Activated CD8-positive, alpha-beta memory T cell treated with anti-CD3 and anti-CD28 coated beads for 4 hours (primary cell): ENCODE measurements at places on chromosomes 3 and 15.

GRCh38 chr15:84034578-84035398 is 200.8 kb upstream of the GOLGA6L4 start:
- DNase-seq: no peak

GRCh38 chr3:178244733-178245709 is 291.2 kb upstream of the KCNMB2 start:
- no peak for DNase-seq

GRCh38 chr15:67174864-67175573 is 79.4 kb downstream of the AAGAB start:
- no peak for DNase-seq

GRCh38 chr15:44598892-44599291 is 61.9 kb downstream of the EIF3J start:
- no peak for DNase-seq

- DNase-seq: no peak
Observed at GRCh38 chr15:66945286-66945685, 120.1 kb upstream of the SMAD3 start.

GRCh38 chr3:194879991-194880939 is 194.6 kb downstream of the FAM43A start:
- no peak for DNase-seq

DNA sequence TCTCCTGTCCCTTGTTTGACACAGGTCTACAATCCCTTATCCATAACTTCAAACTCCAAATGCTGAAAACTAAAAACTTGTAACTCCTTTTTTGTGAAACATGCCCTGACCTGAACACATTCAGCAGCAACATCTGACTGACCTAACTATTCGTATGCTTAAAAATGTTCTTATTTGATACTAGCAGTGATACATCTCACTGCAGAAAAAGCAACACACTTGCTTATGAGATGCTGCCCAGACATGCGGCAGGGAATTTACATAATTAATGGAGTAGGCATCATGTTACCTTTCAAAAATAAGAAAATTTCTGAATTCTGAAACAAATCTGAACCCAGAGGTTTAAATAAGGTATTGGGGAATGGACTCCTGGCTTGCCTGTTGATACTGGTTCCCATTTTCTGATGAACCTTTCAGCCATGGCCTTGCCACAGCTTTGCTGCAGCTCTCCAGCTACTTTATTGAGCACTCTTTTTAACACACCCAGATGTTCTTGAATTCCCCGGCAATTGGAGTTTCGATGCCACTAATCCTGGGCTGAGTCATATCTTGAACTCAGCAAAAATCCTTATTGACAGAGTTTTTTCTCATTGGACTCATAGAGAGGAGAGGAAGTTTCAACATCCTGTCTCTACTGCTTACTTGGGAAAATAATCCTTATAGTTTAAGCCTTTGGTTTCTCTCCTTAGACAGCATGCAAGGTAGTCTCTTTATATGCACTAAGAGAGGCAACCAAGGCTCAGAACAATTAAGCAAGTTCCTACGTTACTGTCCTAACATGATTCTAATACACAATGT is 296.6 kb upstream of the LMCD1 start:
- DNase-seq: no peak

- DNase-seq: no peak
Observed at GRCh38 chr15:88399021-88399685, 68.0 kb downstream of the MRPL46 start.

DNA sequence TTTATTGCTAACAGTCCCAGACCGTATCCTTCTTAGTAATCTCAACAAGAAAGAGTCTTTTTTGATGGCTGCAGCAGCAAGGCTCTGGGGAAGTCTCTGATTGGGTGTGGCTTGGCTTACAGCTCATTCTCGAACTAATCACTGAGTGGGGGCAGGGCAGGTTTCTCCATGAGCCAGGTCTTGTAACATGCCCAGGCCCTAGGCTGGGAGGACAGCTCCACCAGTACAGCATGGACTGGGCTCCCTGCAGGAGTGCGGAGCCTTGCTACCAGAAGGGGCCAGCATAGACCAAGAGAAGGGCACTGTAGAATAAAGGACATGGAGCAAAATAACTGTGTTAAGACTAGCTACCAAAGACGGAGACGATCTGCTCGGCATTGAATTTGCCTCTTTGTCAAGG is 7.2 kb downstream of the CD276 start:
- no peak for DNase-seq

- no peak for DNase-seq
Observed at GRCh38 chr3:136804141-136804540, 14.8 kb upstream of the SLC35G2 start.

- DNase-seq: no peak
Observed at GRCh38 chr3:79369306-79369705, 398.5 kb downstream of the ROBO1 start.

GRCh38 chr3:170731281-170731680 is 138.7 kb downstream of the RPL22L1 start:
- DNase-seq: no peak

DNA sequence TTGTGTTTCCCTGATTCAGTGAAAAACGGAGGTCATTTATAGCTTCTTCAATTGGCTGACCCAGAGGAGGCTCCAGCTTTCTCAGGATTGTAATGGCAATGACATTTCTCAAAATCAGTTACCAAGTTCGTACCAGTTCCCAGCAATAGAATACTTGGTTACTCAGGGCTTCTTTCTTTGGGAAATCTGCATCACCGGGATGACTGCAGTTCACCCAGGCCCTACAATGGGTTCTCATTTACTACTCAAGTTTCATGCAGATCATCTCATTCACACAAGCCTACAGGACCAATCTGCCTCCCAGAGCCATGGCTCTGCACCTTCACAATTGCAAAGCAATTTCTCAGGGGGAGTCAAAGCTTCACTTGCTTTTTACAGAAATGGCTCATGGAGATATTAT is 109.6 kb downstream of the FHIT start:
- DNase-seq: no peak

DNA sequence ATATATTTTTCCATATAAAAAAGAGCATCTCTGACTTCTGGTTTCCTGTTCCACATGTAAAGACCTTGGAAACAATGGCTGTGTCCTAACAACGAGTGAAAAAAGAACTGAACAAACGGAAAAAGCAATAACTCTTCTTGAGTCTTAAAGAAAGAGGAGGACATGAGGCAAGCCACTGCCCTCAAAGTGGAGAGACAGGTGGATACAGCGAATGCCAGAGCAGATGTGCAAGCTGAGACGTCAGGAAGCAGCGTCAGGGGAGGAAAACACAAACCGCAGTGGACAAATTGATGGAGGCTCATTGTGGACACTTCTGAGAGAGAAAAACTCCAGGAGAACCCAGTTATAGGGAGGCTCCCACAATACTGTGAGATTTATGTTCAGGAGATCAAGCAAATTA is 208.0 kb upstream of the MME start:
- DNase-seq: no peak

GRCh38 chr15:79310612-79310984 is 314 bp upstream of the TMED3 start:
- DNase-seq: no peak

DNA sequence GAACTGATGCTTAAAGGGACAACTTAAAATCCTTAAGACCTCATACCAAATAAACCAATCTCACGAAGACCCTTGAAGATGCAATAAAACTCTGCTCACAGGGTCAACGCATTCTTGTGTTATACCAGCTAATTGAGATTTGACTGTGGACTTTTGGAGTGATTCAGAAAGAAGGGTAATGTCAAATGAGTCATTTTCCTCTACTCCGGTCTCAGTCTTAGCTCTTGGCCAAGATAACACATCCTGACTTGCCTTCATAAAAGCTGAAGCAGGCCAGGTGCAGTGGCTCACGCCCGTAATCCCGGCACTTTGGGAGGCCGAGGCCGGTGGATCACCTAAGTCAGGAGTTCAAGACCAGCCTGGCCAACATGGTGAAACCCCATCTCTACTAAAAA is 3.8 kb downstream of the PKM start:
- no peak for DNase-seq

DNA sequence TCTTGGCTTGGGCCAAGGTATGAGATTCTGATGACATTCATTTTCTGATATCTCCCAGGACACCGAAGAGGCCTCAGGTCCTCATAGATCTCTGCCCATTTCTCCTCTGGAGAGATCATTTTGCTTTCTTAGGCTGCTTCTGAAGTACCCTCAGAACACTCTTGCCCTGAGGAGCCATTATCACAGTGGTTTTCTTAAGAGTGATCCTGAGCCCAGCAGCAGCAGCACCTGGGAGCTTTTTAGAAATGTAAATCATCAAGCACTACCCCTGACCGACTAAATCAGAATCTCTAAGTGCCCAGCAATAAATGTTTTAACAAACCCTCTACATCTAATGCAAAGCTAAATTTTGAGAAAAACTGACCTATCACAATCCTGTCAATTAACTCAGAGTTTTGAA is 40.6 kb upstream of the SLC9A9 start:
- DNase-seq: no peak

DNA sequence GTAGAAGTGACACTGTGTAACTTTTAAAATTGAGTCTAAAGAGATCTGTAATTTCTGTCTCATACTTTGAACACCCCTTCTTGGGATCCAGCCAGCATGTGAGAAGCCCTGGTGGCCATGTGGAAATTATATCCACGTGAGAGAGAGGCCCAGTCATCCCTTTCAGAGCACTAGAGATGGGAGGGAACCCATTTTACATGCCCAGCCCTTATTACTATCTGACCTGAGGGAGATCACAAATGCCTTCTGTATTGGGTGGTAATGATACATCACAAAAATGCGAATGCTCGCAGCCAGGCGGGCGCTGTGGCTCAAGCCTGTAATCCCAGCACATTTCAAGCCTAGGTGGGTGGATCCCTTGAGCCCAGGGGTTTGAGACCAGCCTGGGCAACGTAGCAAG is 27.3 kb upstream of the TRAK1 start:
- DNase-seq: no peak

GRCh38 chr15:76312540-76313174 is 1.4 kb upstream of the ETFA start:
- no peak for DNase-seq

GRCh38 chr3:173770796-173771573 is 373.4 kb downstream of the NLGN1 start:
- no peak for DNase-seq

GRCh38 chr15:82554849-82555248 is 14.6 kb upstream of the RPS17 start:
- no peak for DNase-seq

DNA sequence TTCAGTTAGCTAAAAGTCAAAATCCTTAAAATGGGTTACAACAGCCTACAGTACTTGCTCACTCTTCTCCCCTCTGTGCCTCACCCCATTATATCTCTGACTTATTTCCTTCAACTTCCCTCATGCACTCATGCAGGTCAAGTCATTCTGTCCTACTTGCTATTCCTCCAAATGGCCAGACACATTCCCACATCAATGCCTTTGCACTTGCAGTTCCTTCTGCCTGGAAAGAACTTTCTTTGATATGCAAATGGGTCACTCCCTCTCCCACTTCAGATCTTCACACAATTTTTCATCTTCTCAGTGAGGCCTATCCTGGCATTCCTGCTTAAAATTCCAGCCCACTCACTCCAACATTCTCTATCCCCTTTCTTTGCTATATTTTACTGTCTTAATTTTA is 547.2 kb upstream of the TGFBR2 start:
- DNase-seq: no peak

DNA sequence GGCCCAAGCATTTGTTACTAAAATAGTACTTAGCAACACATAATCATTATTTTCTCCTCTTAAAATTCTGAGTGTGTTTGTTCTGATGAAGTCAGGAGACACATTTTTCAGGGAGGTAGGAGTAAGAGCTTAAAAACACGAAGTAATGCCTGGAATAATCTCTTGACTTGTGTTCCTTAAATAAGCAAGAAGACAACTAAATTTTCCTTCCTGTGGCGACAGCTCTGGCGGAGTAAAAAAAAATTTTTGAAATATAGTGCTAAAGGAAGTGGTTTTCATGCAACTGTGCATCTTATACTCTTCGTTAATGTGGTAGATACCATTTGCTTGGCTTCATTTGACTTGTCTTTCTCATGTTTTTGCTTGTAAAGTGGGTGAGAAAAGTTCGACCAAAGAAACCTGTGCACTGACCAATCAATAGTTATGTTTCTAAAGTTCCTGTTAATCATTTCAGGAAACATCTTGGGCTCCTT is 11.1 kb upstream of the MBNL1 start:
- DNase-seq: no peak

DNA sequence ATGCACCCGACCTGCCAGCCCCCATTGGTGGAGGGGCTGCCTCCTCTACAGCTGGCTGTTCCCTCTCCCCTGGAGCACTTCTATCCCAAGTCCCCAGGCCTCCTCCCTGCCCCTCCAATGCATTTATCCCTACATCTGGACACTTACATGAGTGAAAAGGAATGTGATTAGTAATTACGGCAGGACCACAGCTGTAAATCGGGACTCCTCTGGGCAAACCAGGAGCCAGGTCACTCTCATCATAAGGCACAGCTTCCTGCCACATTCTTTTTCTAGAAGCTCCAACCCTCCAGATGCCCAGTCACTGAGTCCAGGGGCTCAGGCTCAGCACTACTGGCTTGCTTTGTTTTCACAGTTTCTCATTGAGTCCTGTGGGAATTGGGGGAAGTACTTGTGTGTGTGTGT is 54.3 kb downstream of the IL20RB start:
- no peak for DNase-seq

- no peak for DNase-seq
Observed at GRCh38 chr3:87694678-87695077, 364.1 kb downstream of the CGGBP1 start.

DNA sequence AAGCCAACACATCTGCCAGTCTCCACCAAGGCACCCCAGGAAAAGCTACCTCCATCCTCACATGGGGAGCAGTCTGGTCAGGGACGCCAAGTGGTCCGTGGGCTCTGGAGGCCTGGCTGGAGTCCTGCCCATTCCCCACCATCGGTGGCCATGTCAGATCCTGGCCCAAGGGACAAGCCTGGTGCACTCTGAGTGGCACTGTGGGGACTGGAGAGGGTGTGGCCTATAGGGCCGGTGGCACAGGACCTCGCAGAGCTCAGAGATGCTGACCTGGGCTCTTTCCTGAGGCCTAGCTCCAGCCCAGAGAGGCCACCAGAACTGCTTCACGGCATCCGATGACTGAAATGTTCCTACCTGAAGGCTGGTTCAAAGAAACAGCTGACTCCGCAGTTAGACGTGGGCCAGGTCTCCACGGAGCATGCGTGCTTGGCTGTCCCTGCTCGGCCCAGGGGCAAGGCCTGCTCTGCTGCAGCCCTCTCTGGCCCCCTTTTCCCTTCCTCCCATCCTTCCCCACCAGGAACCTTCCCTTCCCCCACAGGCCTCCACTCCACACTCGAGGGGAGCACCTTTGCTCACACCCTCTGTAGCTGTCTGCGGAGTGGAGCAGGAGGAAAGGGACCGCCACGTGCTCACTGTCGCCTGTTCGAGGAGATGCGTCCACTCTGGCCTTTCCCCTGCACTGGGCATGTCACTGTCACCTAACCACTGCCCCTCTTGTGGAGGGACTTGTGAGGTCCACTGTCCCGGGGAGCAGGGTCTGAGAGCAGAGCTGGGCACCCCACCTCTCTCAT is 119.3 kb downstream of the CHSY1 start:
- DNase-seq: no peak

GRCh38 chr3:71055257-71056001 is 528.1 kb downstream of the FOXP1 start:
- no peak for DNase-seq

- DNase-seq: no peak
Observed at GRCh38 chr3:24985668-24986067, 442.4 kb upstream of the RARB start.
